ENCODE measurements at places on chromosomes 6 and 20.

- no peak for DNase-seq
Observed at GRCh38 chr20:6673071-6673470, 94.4 kb upstream of the BMP2 start.

DNA sequence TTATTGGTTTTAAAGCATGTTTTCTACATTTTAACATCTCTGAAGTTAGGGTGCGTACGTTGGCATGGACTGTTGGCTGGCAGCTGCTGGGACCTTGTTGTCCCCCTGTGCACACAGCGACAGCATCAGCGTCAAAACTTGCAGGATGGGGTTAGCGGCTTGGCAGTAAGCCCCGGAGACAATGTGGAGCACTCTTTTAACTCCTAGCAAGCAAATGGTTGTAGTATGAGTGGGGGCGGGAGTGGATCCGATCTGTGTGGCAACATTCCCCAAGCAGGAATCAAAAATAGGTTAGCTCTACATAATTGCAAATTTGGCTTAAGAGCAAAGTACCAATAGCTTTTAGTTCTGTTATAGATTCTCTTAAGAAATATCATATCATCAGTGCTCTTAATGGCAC, 70.1 kb downstream of the NRN1 start:
- no peak for DNase-seq

DNA sequence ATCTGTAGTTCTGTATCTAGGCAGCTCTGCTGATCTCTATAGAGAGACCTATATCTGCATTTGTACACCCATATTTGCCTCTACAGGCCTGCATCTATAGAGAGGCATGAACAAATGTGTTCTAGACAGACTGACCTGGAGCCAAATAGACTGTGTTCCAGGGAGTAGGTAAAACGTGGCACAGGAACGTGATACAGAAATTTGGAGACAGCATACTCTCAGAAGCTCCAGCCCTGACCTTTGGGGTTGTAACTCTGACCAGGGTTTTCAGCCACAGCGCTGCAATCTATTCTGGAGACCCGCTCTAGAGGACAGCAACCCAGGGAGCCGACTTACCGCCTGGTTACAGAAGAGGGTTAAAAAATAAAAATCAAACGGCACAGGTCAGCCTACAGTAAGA, 983 bp downstream of the RBBP9 start:
- DNase-seq, result no peak

DNA sequence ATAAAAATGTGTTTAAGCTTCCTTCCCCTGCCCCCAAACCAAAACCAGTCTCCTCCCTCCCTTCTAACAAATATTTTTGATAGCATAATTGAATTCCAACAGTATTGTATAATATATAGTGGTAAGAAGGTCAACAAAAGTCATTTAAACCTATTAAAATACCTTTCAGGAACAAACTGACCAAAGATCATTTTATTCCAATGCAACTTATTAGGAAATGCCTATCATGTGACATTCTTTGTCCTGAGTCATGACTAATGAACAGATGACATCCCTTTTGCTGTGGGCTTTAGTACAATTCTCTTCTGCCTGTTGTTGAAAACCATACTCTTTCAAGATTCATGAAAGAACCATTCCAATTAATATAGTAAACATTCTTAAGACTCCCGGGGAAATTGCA, 51.5 kb upstream of the TRAF3IP2 start:
- DNase-seq, result no peak

GRCh38 chr6:43211955-43212354, 17.3 kb downstream of the DNPH1 start:
- no peak for DNase-seq

DNA sequence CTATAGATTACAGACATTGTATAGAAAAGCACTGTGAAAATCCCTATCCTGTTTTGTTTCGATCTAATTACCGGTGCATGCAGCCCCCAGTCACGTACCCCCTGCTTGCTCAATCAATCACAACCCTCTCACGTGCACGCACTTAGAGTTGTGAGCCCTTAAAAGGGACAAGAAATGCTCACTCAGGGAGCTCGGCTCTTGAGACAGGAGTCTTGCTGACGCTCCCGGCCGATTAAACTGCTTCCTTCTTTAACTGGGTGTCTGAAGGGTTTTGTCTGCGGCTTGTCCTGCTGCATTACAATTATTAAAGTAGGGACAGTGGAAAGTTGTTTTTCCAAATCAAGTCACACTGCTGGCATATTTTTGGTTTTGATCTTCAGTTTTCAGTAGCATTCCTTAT, 2.6 kb downstream of the TXLNB start:
- DNase-seq, result no peak

DNA sequence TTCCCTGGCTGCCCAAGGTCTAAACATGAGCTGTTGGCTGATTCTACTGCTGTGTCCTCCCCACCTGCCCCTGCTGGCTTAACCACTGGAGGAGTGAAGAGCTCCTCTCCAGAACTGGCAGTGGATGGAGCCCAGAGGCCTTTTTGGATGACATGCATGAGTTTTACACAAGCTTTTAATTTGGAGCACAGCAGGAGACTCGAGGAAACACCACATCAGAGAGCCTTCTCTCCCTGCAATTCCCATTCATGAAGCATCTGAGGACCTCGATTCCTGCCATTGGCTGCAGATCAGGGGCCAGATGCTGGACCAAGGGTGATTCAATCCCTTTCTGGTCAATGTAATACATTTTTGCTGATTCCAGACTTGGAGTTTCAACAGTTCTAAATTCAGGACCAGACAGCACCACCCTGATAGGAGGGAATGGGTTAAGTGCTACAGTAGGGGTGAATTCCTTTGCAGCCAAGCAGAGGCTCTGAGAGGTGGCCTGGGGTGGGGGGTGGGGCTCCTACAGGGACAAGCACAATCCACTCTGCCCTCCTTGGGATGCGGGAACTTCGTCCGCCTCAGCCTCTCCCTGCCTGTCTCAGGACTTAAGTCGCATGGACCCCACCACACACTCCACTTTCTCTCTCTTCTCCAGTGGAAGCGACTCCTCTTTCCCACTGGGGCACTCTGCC, 599 bp upstream of the PSORS1C1 start:
- DNase-seq, result no peak

- no peak for DNase-seq
Observed at GRCh38 chr6:83879746-83880145, 20.3 kb downstream of the CYB5R4 start.

DNA sequence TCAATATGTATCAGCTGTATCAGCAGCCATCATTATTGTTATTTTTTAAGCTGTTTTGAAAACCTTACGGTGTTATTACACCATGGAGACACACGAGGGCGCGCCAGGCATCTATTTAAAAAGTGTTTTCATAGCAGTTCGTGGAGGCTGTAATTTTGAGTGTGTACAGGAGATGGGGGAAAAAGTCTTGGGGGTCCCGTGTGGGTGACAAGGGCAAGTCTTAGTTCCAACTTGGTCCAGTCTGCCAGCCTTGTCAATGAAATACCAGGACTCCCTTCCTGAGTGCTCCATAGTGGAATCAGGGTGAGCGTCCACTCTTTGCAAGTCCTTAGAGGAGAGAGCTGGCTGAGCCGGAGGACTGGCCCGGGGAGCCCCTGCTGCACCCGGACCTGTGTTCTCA, 43.3 kb downstream of the SLC2A10 start:
- peak; percentile 37 for DNase-seq

DNA sequence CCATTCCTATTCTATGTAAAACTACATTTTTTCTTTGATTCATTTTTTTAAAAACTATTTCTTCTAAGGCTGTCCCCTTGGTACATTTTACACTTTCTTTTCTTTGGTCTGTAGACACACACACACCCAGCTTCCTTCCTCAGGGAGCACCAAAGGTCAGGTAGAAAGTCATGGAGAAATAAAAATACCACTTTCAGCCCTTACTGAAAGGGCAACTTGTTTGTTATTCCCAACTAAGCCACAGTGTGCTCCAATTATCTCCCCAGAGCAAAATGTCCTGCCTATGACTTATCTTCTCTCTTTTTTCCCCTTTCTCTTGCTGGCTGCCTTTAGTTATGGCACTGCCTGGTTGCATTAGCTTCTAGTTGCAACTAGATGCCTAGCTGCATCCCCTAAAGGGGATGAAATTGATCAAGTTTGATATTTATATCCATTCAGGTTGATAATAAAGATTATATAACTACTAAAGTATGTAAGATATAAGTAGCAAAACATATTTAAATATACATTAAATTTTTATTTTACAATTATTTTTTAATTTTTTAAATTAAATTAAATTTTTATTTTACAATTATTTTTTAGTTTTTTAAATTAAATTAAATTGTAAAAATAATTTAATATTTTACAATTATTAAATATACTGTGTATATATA, 21.6 kb upstream of the LRRC1 start:
- no peak for DNase-seq

GRCh38 chr20:10689385-10689784, 15.6 kb upstream of the JAG1 start:
- DNase-seq, result no peak

DNA sequence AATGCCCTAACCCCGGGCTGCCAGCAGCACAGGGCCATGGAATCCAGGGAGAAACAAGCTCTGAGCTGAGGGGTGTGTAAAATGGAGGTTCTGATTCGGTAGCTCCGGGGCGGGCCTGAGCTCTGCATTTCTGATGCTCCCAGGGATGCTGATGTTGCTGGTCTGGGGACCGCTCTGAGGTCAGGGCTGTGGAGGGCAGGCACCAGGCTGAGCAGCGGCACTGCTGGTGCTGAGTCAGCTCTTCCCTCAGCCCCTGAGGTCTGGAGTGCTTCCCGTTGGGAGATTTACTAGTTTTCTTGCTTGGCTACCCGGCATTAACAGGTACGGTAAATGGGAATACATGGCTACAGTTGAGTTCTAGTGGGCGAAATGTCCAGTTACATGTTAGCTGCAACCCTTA, 18.6 kb upstream of the CST3 start:
- DNase-seq, result peak; percentile 24

DNA sequence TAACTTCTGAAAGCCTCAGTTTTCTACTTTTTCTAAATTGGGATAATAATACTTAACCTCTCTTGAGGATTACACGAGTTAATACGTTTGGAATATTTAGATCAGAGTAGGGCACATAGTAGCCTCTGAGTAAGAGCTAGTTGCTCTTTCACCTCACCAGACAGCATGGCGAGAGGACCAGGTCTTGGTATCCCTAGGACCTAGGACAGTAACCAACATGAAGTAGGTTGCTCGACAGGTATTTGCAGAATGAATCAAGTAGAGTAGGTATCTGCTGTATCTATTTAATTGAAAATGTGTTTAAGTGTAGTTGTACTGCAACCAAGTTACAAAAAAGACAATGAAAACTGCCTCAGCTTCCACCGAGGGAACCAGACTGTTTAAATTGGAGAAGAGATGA, 1.4 kb downstream of the CDC5L start:
- no peak for DNase-seq

- DNase-seq, result no peak
Observed at GRCh38 chr6:111724039-111724438, 118.4 kb upstream of the TRAF3IP2 start.

GRCh38 chr20:25484911-25485511, 77.5 kb downstream of the GINS1 start:
- DNase-seq, result no peak

DNA sequence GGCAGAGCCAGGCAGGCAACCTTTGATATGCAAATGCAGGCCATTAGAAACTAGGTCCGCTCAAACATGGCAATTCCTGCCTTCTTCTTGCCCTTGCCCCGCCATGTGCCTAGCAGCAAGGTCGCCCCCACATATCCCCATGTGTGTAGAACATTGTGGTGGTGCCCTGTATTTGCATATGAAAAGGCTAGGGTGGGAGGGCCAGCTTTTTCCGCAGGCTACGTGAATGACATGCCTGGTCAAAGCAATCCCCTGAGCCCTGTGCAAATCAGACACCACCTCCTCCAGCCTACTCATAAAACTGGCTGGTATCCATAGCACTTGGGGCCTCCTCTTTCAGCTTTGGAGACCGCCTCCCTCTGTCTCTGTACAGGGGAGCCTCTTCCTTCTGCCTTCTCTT, 31.6 kb downstream of the GSTA2 start:
- no peak for DNase-seq

GRCh38 chr6:109474995-109475394, 8.0 kb downstream of the ZBTB24 start:
- no peak for DNase-seq

- DNase-seq, result no peak
Observed at GRCh38 chr6:139240161-139241010, 51.4 kb downstream of the TXLNB start.

- no peak for DNase-seq
Observed at GRCh38 chr6:34236131-34236442, 586 bp upstream of the HMGA1 start.

DNA sequence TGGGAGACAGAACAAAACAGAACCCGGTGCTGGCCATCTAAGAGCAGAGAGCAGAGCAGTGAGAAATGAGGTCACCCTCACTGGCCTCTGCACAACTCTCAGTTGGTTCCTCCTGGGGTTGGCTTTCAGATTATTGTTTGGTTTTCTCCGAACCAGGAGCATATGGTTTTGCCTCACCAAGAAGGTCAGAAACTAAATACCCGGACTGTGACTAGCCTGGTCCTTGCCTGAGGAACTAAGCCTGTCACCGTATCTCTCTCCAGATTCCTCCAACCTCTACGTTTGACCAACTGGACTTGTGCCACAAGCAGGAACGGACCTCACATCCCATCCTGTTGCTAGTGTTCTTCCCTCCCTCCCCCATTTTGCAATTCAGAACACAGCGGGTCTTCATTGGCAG, 450.4 kb upstream of the JARID2 start:
- no peak for DNase-seq

GRCh38 chr6:84575264-84575663, 189.1 kb downstream of the TBX18 start:
- DNase-seq, result no peak

DNA sequence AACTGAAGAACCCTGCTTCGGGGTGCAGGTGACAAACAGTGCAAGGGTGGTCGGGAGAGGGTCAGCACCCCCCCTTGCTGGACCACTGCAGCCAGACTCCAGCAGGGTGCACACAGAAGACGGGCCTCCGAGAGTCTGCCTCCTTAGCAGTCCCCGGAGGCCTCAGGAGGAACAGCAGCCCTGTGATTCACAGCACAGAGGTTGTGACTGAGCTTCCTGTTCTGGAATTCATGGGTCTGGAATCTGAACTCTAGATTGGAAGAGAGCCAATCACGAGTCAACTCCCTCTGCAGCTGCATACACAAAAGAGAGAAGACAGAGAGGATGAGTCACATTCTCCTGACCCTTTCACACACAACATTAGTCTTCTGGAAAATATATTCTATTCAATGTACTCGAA, 249.0 kb upstream of the OPRM1 start:
- DNase-seq, result no peak
